Foreskin keratinocyte (primary cell): ENCODE measurements at places on chromosomes 5 and 9. TPM values are rescaled to one million over a fixed set of nuclear protein-coding genes. Genes with fewer than 3 reads are reported as not detected.

The CCL21 gene
- polyA plus RNA-seq = 0.06 TPM in 1 of 2 replicates, not detected in the other

The COL23A1 gene
- polyA plus RNA-seq = 0.03 and 0.07 TPM in 2 replicates

The TRIM23 gene
- polyA plus RNA-seq = 1.2 and 1.5 TPM in 2 replicates

The PCDHGB3 gene
- polyA plus RNA-seq = 0.01 TPM in 1 of 2 replicates, not detected in the other

The OR1Q1 gene
- not detected in 2 replicates for polyA plus RNA-seq

The ANKRD31 gene
- 0.01 and 0.03 TPM in 2 replicates for polyA plus RNA-seq

The SEMA5A gene
- 0.26 and 0.51 TPM in 2 replicates for polyA plus RNA-seq

The RAB3C gene
- polyA plus RNA-seq = not detected in 2 replicates

DNA sequence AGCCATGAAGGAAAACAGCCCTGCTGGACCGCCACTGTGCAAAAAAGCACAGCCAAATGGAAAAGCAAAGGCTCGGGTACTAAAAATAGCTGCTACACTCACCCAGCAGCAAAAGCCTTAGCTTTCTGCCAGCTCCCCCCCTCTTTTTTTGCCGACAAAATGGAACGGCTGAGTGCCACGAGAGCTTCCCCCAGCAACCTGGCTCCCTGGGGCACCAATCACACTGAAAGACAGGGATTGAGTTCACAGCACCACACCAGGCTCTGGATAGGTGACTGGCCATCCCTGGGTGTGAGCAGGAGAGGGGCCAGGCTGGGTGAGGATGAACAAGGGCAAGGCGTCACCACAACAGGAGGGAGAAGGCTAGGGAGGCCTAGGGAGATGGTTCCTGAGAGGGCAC, 66.7 kb downstream of the SIL1 start:
- DNase-seq = no peak

- no peak for DNase-seq
These were observed 30.2 kb upstream of the MSANTD3 start for GRCh38 chr9:100396769-100397168.

DNA sequence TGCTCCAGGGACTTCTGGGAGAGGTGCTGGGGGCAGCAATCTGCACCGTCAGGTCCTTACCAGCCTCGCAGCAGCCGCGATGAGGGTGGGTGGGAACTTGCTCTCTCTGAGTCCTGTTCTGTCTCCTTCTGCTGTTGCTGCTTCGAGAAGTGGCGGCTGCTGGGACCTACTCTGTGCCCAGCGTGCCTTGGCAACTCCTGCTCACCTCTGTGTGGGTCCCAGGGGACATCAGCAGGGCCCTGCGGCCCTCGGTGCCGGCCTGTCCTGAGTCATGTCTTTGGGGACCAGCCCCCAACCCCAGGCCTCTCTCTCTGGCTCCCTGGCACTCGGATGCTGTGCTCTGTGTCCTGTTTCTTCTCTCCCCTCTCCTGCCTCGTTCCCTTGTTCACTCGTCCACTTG, 49.5 kb downstream of the KCNT1 start:
- no peak for DNase-seq

GRCh38 chr5:83831834-83832233, 111.2 kb upstream of the HAPLN1 start:
- no peak for DNase-seq

DNA sequence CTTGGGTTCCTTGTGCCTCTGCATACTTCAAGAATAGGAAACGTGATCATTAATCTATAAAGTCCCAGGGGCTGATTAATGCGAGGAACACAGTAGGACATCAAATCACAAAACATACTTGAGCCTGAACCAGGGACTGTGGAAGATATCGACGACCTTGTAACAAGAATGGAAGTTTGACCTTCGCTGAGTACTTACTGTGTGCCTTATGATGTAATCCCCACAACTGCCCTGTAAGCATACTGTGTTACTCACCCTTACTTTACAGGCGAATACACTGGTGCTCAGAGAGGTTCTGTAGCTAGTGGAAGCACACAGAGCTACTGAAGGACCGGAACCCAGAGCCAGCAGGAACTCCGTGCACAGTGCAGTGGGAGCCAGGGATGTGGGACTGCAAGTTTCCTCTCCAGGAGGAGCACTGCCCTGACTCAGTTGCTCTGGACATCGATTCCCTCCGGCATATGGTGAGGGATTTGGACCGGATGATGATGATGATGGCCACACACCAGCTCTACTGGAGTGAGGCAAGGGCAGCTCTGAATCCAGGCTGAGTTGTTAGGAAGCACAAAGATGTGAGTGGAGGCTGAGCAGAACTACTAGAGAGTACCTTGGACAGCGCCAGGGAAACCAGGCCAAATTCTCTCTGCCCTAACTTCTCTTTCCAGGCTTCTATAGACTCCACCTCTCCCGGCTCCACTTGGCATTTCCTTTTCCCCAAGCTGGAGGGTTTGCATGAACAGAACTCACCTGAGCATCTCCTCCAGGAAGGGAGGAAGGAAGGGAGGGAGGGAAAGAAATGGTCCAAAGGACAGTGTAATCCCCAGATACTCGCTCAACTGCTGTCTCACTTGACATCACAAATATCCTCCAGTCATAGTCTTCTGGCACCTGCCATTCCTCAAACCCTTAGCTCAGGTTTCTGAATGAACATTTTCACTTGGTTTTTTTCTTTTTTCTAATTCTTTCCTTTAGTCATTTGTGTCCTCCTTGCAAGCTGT, 1.5 kb upstream of the GABBR2 start:
- DNase-seq = no peak

- DNase-seq = no peak
These were observed 260.4 kb downstream of the GABRB2 start for GRCh38 chr5:161286066-161286655.

DNA sequence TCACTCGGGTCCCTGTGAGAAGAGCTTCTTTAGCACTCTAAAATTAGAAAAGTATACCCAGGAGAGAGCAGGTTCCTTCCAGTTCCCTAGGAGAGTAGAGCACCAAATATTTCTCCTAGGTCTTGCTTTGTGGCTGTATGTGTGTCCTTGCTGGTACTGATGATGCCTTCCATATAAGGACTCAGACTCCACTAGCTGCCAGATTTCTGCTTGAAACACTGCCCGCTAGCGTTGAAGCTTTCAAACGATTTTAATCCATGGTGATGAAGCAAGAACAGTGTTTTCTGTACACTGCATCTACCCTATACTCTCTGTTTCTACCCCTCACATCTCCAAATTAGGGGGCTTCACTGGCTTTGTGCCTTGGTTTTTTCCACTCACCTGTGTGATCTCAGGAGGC, 2.4 kb upstream of the SMC2 start:
- no peak for DNase-seq

DNA sequence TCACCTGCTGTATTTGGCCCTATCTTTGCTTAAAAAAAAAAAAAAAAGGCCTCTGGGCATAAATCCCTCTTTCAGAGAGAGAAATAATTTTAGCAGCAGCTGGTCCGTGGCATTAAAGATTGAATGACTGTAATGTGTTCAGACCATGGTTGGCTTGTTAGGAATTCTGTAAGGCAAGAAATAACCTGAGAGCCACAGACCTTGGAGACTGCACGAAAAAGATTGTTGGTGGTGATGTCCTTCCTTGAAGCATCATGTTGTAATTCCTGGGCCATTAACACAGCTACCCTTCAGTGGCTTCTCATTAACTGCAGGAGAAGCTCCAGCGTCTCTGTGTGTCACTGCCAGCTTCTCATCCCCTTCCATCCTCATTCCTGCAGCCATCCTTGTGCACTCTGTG, 79.0 kb downstream of the SGCD start:
- no peak for DNase-seq

DNA sequence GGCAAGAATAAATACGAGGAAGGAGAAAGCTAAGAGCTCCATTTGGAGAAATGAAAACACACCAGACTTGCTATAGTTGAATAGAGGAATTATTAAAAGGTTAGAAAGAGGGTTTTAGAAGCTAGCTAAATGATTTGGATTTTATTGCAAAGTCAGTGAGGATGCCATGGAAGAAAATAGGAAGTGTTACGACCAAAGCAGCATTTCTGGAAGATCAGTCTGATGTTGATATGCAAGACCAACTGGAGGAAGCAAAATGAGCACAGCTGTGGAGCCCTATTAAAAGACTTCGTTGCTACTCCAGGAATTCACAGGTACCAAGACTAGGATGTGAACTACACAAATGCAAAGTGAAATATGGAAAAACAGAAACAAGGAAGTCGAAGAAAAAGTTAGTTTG, 2.1 kb downstream of the DHX29 start:
- no peak for DNase-seq

DNA sequence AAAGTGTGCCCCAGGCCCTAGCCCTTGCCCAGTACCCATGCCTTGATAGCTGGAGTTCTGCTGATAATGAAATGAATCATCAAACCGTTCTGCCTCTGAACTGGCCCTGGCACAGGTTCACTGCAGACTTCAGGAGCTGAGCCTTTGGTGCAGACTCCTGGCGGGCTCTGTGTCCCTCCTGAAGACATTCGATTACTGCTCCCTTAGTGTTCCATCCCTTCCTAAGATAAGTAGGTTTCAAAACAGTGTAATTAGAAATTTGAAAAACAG, 97.2 kb downstream of the MVB12B start:
- DNase-seq = no peak

DNA sequence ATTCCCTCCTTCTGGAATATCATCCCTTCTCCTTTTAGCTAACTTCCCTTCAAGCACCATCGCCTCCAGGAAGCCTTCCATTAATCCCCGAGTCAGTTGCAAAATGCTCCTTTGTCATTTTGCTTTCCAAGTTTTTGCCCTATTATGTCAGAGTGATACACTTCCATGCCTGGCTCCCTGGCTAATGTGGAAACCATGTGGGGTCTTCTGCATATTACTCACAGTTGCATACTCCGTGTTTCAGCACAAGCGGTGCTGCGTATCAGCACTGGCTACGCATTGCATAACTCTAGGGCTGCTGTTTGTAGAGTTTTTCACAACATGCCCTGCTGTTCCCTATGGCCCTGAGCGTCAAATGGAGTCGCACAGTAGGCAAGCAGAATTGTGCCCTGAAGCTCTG, 1.9 kb downstream of the TEX53 start:
- no peak for DNase-seq

GRCh38 chr5:79507251-79508205, 6.4 kb downstream of the HOMER1 start:
- no peak for DNase-seq

GRCh38 chr5:172806897-172807672, 27.0 kb upstream of the ERGIC1 start:
- DNase-seq = peak; percentile 60

DNA sequence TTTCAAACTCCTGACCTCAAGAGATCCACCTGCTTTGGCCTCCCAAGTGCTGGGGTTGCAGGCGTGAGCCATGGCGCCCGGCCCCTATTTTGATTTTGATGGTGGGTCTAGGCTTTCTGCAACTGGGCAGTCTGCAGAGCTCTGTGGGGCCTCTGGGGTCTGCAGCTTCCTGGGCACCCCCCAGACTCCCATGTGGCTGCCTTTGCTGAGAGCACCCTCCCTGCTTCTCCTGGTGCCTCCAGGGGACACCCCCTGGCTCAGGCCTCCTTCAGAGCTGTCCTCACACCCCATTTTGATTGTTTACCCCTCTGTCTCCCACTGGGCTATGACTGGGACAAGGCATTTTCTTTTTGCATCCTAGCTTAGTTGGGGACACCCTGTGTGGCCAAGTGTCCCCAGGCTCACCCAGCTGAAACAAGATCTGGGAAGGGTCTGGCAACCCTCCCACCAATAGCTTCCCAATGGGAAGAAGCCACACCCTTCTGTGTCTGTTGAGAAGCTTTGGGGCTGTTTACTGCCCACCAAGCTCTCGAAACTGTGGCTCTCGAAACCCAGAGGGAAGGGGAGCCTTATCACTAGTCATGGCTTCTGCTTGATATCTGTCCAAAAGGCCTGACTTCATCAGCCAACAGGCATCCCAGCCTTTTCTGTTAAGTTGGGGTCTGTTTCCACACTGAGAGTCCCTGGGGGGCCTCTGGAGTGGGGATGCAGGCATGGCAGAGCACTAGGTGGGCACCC, 204.4 kb upstream of the IER5L start:
- no peak for DNase-seq

DNA sequence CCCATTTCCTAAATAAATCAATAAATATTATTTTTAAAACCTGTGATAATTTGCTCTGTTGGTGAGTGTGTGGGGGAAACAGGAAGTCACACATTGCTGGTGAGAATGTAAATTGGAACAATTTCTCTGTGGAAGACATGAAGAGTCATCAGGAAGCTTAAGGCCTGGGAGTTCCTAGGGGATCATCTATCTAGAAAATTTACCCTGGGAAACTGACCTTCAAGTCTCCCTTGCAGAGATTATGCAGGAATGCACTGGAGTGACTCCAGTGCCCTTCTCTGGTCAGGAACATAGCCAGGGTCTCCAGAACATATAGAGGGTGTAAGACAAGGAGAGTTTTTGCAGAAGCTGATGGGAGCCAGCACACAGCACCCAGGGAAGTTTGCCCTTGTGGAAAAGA, 13.0 kb upstream of the GCNT1 start:
- DNase-seq = no peak

DNA sequence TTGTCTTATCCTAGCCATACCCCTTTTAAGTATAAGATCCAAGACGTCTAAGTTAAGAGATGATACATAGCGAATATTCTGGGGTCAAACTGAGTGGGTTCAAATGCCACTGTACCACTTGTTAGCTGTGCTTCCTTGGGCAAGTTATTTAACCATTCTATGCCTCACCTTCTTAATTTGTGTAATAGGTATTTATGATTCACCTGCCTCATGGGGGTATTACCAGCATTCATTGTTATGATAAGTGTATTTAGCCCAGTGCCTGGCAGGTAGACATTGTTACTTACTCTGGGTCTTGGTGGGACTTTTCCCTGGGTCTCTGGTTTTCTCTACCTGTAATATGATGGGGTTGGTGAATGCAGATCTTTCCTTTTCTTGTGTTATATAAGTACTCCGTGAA, 3.8 kb downstream of the LARP1 start:
- DNase-seq = peak; percentile 39

DNA sequence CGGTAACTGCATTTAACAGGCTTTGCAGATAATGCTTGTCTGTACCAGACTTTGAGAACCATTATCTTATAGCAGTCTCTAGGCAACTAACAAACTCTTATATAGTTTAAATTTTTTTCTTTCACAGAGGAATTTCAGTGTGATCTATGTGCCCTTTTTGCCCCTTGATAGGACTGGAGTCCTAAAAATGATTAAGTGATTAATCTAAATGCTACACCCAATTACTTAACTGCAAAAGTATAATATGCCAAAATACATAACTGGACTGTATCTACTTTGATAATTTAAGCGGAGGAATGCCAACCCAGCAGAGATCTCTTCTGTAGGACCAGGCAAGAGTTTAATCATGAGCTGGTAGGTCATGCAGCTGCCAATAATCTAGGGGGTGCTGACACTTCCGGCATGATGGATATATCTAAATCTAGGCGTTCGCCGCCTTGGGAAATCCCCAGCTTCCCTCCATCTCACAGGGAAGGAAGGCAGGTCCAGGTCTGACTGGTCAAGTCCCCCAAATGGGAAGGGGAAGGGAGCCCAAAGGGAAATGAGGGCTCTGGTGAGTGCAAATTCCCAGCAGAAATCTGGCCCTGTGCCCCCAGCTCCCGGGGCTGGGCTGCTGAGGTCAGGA, 205.6 kb downstream of the GAPVD1 start:
- no peak for DNase-seq

- no peak for DNase-seq
These were observed 4.5 kb downstream of the ST6GALNAC4 start for GRCh38 chr9:127912296-127912695.
